SW 1271 (cell line): ENCODE measurements at places on chromosomes 2 and 18.

- no peak for DNase-seq
Observed at GRCh38 chr2:129331638-129332037, 647.8 kb upstream of the RAB6C start.

GRCh38 chr2:217360781-217361482, 501.1 kb upstream of the TNP1 start:
- no peak for DNase-seq

DNA sequence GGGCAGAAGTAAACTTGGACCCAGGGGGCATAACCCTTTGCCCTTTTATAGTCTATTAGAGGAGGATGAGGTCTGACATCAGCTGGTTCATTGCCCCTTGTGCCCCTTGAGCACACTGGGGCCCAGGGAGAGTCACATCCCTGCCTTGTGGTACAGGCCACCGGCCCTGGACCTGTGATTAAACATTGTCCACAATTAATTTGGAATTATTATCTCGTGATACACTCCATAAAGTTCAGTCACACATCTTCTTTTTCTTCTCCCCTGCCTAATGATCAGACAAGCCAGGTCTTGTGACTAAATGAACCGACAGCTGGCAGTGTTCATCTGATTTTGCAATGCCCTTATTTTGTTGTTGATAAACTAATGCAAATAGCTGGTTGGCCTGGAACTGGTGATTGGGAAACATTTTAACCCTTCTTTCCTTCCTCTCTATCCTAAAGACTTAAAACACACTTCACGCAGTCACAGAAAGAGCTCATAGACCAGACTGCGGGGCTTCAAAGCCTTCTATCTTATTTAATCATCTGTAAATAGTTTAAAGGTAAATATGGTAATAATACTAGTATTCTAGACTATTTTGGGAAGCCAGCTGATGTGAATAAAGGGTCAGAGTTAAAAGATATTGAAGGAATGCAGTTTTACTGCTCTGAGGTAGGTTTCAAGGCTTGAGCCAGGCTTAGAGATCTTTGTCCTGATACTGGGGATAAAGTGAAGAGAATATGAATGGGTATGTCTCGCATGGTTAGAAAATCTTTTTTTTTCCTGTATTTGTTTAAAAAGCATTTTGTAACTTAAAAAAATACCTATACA, 13.4 kb downstream of the IL1R1 start:
- no peak for DNase-seq

GRCh38 chr2:233814056-233814835, 36.1 kb downstream of the MROH2A start:
- DNase-seq = peak; percentile 10

- peak; percentile 14 for DNase-seq
Observed at GRCh38 chr18:58043491-58044369, at the start of gene NEDD4L. NEDD4L (plus strand) TSS chr18:58044226; CDS start chr18:58044661, 435 bp downstream.

GRCh38 chr18:76980663-76981395, 151.8 kb downstream of the MBP start:
- no peak for DNase-seq

DNA sequence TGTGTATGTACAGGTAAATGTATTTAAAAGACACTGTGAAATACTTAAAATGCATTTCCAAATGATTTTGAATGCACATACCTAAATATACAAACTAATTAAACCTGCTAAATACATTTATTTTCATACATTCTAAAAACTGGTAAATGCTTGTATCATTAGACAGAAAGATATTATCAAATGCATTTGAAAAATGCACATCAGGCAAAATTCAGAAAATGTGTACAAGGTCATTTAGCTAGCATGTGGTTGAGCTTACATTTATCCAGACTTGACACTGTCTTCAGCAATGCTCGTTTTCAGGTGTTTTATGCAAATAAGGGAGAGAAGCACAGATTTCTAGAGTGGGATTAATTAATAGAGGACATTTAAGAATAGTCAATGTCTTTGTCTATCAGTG, 374.2 kb downstream of the SUCLG1 start:
- no peak for DNase-seq

GRCh38 chr2:146523196-146523595, 1321.6 kb upstream of the ACVR2A start:
- peak; percentile 20 for DNase-seq

DNA sequence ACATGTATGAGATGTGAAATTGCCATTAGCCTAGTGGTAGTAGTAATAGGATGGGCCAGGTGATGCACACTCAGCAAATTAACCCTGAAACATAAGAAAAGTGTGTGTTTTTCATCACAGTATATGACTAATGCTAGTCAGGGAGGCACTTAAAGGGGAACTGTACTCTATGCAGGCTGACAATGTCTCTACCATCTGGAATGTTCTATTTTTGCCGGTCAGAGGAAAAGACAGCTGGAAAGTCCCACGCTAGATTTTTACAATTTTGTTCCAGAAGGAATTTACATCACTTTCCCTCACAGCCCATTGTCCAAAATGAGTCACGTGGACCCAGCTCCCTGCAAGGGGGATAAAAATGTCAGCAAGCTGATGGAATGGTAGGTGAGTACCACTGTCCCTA, 746.3 kb upstream of the CHAC2 start:
- no peak for DNase-seq

DNA sequence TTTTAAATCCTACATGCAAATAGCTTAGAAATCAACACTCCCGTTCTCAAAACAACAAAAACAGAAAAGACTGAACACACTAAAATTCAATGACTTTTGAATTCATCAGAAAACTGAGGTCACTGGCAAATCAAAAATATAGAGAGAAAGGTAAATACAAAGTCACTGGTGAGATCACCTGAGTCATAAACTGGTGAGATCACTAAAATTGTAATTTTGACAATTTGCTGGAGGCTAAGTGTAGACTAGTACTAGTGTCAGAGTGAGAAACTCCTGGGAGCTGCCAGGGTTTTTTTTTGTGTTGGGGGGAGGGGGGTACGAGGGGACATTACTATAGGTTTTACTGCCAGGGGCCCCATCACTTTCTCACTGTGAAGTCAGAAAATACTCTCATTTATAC, 1876.0 kb upstream of the CELF4 start:
- no peak for DNase-seq

GRCh38 chr2:197229509-197230443, 80.8 kb downstream of the ANKRD44 start:
- no peak for DNase-seq

DNA sequence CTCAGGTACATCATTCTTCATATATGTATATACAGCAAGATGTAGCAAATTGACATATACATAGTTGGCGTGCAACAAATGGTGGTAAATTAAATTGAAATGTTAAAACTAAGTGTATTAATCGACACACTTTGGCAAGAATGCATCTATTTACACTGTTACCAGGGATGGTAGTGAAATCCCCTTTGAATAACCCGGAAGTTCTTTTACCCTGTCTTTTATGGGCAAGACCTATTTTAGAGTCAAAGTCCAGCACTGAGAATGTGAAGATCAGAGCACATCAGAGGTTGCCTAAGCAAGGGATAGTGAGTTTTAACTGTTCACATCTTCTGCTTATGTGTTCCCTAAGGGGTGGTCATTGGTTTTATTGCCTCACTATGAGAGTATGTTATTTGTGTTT, 7.6 kb upstream of the TMEFF2 start:
- no peak for DNase-seq

GRCh38 chr2:126788113-126788512, 110.6 kb upstream of the TEX51 start:
- no peak for DNase-seq

GRCh38 chr2:178700922-178701342, 106.3 kb downstream of the TTN start:
- DNase-seq = no peak

- no peak for DNase-seq
Observed at GRCh38 chr2:20186078-20186854, 38.7 kb downstream of the SDC1 start.

GRCh38 chr18:64037812-64038414, 68.0 kb downstream of the SERPINB8 start:
- DNase-seq = peak; percentile 10

DNA sequence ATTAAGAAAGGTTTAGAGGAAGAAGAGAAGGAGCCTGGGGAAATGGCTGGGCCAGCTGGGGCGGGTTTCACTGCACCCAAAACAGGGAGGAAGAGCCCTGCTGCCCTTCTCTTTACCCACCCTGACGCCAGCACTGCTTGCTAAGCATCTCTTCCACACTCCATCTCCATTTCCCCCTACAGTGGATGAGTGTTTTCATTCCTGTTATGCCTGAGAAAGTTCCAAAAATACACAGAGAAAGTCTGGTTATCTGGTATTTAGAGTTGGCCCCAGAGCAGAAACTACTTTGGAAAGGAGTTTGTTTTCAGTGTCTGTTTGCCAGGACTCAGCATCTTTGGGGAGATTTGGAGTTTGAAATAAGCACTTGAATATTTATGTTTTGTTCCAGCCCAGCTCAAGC, 451.0 kb downstream of the SLC4A3 start:
- DNase-seq = no peak

DNA sequence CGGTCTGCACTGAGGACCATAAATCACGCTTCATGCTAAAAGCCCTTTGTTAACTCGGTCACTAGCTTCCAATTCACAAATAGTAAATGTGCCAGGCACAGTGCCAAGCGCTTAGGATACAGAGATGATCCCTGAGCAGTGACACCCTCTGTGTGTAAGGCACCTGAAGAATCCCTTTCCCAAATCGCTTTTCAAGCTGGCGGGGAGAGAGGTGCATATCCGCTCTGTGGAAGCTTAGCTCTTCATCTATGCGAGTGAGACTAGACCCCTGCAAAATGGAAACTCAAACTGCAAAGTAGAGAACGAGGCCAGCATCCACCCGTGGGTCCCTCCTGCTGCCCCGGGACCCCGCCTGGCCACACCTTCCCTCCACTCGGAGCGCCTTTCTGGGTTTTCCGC, 2.4 kb downstream of the PIEZO2 start:
- DNase-seq = no peak

GRCh38 chr2:10271946-10272345, 30.8 kb upstream of the HPCAL1 start:
- no peak for DNase-seq

- DNase-seq = no peak
Observed at GRCh38 chr2:177889818-177890460, 182.6 kb downstream of the PDE11A start.

DNA sequence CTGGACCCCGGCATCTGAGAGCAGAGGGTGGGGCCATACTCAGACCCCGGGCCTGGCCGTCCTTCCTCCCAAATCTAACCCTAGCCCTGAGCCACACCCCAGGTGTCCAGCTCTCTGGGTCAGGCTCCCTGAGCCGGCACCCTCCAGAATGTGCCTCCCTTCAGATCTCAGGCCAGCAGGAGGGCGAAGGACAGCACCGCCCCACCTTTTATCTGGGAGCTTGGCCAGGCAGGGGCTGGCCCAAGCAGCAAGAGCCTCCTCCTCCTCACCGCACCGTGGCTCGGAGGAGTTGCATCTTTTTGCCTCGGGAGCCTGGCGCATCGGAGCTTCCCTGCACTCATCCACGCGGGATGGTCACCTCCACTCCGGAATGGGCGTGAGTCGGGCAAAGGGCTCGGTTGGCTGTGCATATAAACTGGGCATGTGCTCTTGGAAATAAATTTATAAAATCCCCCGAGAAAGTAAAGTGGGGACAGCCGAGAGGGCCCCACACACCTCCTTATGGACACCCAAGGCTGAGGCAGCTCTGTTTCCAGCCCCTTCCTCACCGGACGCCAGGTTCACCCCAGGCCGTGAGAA, 69.1 kb upstream of the CTDP1 start:
- DNase-seq = no peak

GRCh38 chr18:40233931-40234616, 1721.0 kb upstream of the PIK3C3 start:
- DNase-seq = no peak

- DNase-seq = no peak
Observed at GRCh38 chr18:73638709-73639108, 508.9 kb downstream of the FBXO15 start.

GRCh38 chr2:85433511-85434089, 15.1 kb downstream of the SH2D6 start:
- DNase-seq = no peak

DNA sequence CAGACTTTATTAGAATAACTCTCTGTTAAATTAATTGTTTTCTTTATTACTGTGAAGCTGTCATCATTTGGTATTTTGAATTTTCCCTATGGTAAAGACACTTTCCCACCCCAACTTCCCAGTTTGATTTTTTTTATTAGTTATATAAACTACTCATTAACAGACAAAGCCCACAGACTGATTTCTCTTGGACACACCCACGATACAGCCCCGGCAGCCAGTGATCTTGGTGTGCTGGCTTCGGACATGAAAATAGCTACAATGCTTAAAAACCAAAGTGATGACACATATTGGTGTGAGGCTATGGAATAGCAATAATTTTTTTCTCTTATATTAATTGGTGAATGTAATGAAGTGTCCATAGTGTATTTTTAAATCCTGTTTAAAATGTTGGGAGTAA, 225.4 kb upstream of the SIX3 start:
- no peak for DNase-seq

DNA sequence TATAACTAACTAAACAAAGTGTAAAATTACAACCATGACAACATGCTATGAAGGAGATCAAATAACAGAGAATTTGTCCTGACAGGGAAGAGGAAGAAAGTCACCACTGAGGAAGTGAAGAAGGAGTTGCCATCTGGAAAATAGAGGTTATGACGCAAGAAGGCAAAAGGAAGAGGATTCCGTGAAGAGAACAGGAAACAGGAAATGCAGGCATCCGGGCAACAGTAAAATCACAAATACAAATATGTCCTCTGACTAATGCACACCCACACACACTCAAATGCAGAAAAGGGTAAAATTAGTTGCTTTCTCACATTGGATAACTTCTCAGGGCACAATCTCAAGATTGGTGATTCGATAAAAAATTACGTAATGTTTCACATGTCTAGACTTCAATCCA, 278.4 kb downstream of the TMX3 start:
- no peak for DNase-seq

- DNase-seq = no peak
Observed at GRCh38 chr2:75162897-75163296, 36.4 kb downstream of the TACR1 start.

- no peak for DNase-seq
Observed at GRCh38 chr18:75249672-75250470, 39.3 kb downstream of the TSHZ1 start.

DNA sequence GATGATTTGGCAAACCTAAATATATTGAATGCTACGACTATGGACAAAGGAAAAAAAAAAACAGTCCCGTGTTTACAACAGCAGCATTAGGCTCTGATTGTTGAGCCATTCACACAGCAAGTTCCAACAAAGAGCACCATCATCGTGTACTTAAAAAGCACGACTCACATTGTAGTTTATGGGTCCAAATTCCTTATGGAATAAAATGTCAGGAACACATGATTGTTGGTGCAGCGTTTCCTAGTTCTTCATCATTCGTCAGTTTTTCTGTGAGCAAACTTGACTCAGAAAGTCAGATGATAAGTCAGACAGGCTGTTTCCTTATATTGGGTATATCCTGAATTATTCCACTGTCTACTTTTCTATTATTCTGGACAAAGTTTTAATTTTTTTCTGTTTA, 10.0 kb upstream of the KIDINS220 start:
- no peak for DNase-seq
